ENCODE measurements at places on chromosomes 7 and 10.

DNA sequence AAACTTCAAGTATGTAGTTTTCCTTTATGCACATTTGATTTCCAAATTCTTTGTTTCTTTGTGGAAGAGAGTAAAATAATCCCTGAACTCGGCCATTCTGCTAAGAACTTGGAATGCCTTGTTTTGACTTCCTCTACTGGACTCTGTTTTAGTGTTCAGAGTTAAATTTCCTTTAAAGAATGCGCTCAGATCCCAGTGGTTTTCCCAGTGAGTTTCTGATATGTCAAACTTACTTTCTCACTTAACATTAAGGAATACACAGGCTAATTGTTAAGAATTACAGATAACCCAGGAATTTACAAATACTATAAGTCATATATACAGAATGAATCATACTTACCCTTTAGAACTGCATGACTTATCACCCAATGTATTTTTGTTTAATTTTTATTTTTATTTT lies 1067.6 kb upstream of the CELF2 start:
- no peak for DNase-seq

DNA sequence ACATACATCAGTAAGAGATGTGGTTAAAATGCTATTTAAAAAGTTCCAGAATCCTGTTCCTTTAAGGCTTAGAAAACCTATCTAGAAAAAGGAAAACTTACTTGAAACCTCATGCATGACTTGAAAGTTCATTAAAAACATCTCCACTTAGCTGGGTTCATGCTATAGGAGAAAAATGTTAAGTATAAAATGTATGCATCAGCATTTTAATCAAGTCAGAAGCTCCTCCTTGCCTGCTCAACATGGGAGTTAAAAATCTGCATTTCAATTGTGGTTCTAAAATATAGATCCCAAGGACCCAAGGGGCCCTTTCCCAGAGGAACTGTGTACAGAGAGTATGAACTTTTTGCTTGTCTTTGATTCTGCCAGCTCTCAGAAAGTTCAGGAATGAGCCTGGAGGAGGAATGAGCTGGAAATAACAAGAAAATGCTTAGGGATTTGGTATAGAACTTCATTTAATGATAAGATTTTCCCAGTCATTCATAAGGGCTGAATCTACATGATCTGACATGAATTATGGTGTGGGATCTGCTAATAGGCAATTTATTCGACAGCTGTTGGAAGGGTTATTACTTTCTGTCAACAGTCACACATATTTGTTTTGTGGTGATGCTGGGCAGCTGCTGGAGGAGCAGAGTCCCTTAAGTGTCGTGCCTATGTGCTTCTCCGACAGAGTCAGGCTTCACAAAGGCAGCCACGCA lies 85.6 kb upstream of the MTPN start:
- DNase-seq: no peak

- no peak for DNase-seq
Measured at GRCh38 chr7:66297579-66297978, 92.4 kb downstream of the TPST1 start.

DNA sequence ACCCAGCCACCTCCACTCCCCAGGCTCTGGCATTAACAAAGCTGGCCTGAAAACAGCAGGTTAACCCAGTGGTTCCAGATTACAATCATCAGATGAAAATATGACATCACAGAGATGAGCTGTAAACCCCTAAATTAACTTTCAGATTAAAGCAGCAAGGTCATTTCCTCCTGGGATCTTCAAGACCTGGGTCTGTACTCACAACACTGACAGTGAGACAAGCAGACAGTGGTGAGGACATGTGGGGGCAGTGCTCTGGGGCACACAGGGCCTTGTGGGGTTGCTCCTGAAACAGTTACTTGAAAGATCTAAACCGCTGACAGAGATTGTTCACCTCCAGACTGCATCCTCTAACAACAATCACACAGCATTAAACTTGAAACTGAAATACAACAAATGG lies 134.1 kb downstream of the ZNF438 start:
- DNase-seq: no peak

DNA sequence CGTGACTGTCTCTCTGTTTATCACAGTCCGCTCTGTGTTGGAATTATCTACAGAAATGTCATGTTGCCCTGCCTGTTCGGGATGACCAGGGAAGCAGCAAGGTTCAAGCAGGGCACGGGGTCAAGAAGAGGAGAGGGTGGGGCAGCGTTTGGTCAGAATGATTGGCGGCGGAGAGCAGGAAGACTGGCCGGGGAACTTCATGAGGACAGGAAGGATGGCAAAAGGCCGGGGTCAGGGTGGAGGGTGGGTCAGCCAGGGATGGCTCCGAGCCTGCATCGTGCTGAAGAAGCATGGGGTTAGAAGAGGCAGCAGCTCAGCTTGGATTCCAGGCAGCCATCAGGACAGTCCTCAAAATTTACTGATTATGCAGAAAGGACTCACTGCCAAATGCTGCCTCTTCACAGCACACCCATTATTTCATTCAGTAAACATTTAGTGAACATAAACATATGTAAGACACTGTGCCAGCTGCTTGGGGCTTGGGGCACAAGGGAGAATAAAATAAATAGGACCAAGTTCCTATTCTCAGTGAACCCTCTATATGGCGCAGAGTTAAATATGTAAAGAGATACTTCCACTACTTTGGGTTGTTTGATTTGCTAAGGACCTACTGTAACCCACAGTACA lies 42.8 kb downstream of the WNT2 start:
- no peak for DNase-seq

DNA sequence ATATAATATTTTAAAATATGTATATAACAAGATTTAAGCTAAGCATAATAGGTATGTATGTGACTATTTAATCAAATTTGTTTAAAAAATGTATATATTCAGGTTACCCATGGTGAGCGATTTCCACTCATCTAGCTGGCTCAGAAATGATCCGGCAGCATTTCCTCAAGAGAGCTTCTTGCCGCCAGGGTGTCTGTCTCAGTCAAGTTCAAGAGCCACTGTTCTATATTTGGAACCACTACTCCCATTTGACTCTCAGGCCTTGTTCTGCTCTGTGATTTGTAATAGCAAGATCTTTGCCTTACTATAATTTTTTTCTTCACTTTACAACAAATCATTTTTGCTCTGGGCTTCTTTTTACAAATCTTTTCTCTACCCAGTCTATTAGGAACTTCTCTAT lies 48.7 kb upstream of the CNTNAP2 start:
- DNase-seq: no peak

DNA sequence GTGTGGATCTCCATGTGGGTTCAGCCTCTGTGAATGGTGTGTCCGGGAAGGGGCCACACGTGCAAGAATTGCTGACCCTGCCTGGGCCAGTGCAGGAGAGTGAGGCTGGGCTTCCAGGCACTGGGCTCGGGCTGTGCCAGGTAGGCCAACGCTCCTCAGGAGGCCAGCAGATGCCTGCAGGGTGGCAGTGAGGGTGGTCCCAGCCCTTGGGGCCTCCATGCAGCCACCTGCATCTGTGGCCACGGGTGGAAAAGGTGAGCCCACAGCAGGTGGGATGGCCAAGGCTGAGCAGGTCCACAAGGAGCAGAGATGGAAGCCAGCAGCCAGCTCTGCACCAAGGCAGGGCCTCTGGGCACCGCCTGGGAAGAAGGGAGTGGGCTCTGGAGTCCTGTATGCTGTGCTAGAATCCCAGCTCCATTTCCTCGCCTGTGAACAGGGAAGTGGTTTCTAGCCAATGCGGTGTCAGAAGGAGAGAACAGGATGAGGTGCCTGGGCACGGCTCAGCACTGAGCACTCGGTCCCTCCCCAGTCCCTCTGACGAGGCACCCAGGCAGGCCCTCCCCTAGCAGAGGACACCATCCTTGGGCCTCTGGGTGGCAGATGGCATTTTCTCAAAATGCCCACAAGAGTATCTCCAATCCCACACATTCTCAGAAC lies 31.1 kb upstream of the RET start:
- DNase-seq: no peak
